ENCODE measurements at places on chromosomes 16 and 17.

DNA sequence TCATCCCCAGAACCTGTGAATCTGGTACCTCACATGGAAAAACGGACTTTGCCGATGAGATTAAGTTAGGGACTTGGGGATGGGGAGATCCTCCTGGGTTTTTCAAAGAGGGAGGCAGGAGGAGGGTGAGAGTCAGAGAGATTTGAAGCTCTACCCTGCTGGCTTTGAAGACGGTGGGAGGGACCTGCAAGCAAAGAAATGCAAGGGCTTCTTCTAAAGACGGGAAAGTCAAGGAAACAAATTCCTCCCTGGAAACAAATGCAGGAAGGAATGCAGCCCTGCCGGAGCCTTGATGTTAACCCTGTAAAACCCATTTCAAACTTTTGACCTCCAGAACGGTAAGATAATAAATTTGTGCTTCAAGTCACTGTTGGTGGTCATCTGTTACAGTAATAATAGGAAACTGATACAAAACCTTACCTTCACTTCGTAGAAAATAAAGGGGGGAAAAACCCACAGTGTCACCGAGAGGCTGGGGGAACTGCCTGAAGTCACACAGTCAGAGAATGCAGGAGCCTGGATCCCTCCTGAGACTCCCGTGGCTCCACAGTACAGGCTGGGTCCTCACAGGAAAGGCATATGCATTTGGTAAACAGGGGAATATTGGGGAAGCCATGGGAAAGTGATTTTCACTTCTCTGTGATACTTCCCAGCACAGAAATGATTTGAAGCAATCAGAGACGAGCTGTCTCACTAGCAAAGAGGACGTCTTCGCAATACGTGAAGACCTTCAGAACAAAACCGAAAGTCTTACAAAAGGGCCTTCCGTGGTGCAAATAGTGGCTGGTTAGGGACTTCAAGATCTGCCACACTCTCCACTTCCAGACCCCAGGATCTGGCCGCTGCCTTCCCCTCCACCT, 58.9 kb upstream of the CLEC3A start:
- no peak for DNase-seq

- no peak for DNase-seq
Observed at GRCh38 chr17:65293584-65294180, 156.5 kb downstream of the RGS9 start.

- no peak for DNase-seq
Observed at GRCh38 chr17:56739376-56739775, 94.3 kb downstream of the C17orf67 start.

GRCh38 chr16:30621765-30622164, 11.6 kb upstream of the ZNF689 start:
- DNase-seq: no peak

GRCh38 chr17:74128456-74129211, 74.8 kb upstream of the RPL38 start:
- DNase-seq: no peak

DNA sequence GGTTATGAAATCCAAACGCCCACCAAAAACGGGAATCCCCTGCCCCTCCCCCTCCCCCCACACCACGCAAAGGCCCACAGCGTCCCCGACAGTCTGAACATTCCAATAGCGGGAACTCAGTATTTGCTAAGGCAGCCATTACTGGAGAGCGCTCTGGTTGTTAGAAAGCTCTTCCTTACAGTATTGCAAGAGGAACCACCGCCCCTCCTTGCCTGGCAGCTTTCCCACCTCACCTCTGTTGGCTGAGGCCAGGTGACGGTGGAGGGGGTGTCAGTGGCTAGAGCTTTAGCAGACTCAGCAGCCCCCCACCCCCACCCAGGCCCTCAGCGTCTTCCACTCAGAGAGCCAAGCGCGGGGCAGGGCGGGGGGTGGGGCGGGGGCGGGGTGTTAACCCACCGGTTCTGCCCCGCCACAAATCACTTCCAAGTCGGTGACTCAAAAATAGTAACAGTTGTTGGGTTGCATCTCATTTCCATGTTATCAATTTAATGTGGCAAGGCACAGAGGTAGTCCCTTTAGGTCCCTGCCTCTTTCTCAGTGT, 2.2 kb upstream of the PLEKHH3 start:
- peak; percentile 78 for DNase-seq

DNA sequence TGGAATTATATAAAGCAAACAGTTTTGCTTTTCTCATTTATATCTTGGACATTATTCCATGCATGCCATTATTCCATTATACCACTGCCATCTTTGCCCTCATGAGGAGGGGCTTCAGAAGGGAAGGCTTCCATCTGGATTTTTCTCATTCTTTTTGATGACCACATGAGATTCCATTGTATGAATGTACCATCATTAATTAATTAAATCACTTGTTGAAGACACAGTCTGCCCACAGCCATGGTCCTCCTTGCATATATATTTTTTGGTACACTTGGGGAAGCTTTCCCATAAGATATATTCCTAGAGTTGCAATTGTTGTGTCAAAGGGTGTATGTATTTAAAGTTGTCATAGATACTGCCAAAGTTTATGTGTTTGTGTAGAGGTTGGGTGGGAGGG, 7.1 kb downstream of the ARL4D start:
- no peak for DNase-seq

DNA sequence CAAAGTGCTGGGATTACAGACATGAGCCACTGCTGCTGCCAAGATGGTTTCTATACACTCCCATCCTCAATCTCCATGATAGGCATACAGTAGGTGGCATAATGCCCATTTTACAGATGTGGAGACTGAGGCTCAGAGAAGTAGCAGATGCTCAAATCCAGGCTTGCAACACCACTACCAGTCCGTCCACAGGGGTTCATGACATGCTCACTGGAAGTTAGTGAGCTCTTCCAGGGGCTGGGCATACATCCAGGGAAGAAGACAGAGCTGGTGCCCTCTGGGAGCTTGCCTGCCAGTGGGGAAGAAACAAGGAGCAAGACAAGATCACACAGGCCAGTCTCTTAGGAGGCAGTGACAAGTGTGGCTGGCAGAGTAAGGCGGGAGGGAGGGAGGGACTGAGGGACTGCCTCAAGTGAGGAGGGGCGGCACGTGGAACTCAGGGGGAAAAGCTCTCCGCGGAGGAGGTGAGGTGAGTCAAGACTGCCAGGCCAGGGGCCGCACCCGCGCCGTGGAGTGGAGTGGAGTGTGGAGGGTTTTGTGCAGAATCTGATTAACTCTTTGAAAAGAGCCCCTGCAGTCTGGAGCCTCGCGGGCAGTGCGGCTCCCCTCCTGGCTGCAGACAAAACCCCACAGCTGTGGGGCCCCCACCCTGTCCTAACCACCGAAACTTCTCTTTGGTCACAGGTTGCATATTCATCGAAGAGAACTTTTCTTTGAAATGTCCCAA, 27.9 kb downstream of the SREBF1 start:
- DNase-seq: no peak

DNA sequence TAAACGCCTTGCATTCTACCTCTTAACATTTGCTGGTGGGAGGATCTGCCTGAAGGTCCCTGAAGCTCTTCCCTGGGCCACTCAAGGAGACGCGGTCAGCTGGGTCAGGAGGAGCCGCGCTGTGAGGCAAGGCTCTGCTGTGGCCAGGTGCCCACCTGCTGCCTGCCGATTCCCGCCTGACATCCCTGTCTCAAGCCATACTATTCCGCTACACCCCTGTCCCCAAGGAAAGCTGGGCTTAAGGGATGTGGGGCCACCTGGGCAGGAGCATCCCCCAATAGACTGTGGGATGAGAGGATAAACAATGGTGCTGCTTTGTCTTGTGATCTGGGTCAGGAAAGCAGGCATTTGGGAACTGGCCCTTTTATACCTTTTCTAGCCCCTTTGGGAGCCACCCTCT, 5.1 kb downstream of the TPPP3 start:
- DNase-seq: no peak

DNA sequence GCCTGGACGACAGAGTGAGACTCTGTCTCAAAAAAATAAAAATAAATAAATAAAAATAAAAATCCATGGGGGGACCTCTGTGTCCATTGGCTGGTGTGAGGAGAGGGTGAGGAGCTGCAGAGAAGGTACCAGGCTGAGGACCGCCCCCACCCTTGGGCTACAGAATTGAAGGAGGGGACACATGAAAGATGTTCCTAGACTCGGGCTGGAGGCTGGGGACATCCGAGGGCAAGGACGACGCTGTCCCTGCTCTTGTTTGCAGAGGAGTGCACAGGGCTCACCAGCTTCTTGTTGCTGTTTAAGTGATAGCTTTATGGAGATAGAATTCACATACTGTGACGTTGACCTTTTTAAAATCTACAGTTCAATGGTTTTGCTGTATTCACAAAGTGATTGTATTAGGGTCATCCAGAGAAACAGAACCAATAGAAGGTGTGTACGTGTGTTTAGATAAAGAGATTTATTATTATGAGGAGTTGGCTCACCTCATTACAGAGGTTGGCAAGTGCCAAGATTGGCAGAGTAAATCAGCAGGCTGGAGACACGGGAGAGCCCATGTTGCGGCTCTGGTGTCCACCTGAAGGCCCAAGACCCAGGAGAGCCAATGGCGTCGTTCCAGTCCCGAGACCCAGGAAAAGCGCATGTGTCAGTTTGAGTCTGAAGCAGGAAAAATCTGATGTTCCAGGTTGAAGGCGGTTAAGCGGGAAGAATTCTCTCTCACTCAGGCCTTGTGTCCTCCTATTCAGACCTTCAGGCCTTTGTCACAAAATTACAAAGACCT, 320.7 kb downstream of the SEC14L1 start:
- DNase-seq: no peak

GRCh38 chr17:75404223-75404730, 1.2 kb downstream of the GRB2 start:
- peak; percentile 83 for DNase-seq

DNA sequence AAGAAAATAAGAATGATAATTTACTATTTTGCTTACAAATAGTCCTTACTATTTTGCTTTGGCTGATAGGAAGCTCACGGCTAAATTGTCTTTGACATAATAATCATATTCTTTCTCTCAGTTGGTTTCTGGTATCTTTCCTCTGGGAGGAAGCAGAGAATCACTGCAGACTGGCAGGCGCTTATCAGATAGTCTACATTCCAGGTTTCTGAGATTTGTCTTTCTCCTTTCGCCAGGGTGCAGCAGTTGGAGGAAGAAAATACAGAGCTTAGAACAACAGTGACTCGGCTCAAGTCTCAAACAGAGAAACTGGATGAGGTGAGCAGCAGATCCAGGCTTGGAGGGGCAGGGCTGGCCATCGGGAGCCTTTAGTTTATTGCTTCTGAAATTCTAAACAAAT, 136.1 kb downstream of the RAB11FIP4 start:
- DNase-seq: no peak

DNA sequence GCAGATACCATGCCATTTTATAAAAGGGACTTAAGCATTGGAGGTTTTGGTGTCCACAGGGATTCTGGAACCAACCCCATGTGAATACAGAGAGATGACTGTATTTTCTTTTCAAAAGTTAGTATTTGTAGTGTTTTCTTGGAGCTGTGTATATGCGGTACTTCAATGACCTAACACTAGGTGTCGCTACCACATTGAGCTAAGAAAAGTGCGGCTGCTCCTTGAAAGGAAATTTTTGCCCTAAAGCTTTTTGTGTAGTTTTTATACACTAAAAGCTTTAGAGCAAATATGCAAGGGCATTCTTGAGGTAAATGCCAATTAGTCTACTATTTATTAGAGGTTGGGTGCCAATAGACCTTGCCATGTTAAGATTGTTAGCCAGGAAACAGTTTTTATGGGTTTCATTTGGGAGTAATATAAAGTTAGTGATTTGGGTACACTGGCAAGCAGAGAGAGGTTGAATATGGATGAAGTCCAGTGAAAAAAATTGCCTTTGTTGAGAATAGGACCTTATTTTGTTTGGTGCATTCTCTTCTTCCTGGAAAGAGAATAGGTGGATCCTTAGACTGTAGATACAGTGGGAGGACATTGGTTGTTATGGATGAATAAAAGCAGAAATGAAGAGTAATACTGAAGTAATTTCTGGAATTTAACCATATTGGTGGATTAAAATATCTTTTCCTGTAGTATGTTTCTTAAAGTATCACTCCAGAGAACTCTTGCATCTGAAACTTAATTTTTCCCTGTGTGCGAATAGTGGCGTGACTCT, 43.3 kb downstream of the BCAS3 start:
- peak; percentile 26 for DNase-seq

GRCh38 chr17:63698886-63699637, 863 bp downstream of the LIMD2 start:
- peak; percentile 69 for DNase-seq

DNA sequence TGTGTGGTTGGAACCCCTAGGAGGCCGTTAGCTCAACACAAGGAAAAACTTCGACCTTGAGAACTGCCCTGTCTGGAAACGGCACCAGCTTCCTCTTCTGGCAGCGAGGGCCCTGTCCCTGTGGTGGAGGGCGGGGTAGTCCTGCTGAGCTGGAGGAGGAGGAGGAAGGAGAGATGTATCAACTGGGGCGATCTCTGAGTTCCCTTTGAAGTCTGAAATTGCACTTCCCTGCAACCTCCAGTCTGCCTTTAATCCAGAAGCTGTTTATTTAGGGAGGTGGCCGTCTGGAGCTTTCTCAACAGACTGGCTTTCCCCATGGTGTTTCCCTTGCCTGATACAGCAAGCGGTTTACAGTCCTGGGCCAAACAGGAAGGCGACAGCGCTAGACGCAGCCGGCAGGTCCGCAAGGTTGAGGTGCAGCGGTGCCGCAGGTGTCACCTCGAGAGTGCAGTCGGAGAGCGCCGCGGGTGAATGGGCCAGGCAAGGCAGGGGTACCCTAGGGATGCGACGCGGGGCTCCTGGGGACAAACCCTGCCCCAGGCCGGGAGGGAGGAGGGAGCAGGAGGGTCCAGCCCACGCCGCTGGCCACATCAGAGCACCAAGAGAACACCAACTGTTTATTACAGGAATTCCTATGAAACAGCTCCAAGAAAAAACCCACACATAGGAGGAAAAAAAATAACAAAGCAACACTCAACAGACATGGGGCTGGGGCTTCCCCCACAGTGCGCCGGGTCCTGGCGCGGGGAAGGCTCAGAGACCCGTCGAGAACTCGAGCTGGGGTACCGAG, 11.4 kb upstream of the MRPS23 start:
- peak; percentile 67 for DNase-seq

DNA sequence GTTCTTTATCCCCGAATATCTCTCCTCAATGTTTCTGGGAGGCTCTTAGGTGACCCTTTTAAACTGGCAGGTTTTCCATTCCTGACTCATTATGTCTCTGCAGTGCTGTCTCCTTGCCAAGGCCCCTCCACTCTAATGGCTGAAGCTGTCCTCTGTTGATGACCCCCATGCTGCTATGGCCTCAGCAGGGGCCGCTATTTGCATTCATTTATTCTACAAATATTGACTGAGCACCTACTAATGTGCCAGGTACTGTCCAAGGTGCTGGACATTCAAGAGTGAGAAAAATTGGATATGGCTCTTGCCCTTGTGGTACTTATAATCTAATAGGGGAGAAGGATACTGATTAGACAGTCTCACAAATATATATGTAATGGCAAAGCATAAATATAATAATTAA, 55.4 kb downstream of the GP2 start:
- DNase-seq: no peak

DNA sequence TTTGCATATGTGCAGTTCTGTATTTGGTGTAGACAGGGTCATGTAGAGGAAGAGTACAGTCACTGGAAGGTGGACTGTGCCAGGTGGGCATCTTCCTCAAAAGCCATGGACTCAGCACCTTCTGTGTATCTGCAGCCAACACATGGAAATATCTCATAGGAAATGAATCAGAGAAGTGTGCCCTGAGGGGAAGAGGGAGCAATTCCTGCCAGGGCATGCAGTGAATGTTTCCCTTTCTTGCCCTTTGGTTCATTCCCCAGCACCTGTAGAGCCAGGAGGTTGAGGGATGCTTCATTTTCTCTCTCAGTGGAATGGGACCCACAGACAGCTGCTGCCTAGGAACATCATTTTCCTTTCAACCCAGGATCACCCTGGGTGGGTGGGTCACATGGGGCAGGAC, 146.1 kb upstream of the HSBP1 start:
- no peak for DNase-seq

GRCh38 chr16:88920618-88921590, 54.4 kb upstream of the PABPN1L start:
- DNase-seq: no peak

GRCh38 chr17:35918665-35919064, 11.9 kb downstream of the RDM1 start:
- DNase-seq: no peak

All from HuH-7 (cell line).